ENCODE measurements at places on chromosomes 11 and 22. TPM values are rescaled to one million over a fixed set of nuclear protein-coding genes. Genes with fewer than 3 reads are reported as not detected.

- DNase-seq: no peak
- no peak overlapping the region for H3K4me3 ChIP-seq
- H3K27me3 ChIP-seq: peaks cover 23% of the 10 kb centered on the region
- H3K4me1 ChIP-seq: no peaks in the 10 kb centered on the region
Measured at GRCh38 chr11:2860636-2861035, 24.9 kb downstream of the CDKN1C start.

DNA sequence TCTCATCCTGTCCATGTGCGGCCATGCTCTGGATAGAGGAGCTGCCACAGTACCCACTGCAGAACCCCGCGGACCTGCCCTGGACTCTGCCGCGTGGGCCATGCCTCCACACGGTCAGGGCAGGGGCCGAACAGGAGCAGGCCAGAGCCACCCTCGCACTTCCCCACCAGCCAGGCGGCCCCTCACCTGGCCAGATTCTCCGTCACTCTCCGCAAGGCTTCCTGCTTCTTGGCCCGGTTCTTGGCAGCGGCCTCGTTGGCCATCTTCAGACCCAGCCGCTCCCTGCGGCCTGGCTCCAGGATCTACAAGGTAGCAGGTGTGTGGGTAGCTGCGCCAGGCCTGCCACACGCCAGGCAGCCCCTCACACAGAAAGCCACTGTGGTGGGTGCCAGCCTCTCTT lies 3.8 kb downstream of the TSSK2 start:
- no peaks in the 10 kb centered on the region for H3K27me3 ChIP-seq
- no peak overlapping the region for H3K27ac ChIP-seq
- no peak for DNase-seq
- peaks cover 61% of the 10 kb centered on the region for H3K36me3 ChIP-seq

DNA sequence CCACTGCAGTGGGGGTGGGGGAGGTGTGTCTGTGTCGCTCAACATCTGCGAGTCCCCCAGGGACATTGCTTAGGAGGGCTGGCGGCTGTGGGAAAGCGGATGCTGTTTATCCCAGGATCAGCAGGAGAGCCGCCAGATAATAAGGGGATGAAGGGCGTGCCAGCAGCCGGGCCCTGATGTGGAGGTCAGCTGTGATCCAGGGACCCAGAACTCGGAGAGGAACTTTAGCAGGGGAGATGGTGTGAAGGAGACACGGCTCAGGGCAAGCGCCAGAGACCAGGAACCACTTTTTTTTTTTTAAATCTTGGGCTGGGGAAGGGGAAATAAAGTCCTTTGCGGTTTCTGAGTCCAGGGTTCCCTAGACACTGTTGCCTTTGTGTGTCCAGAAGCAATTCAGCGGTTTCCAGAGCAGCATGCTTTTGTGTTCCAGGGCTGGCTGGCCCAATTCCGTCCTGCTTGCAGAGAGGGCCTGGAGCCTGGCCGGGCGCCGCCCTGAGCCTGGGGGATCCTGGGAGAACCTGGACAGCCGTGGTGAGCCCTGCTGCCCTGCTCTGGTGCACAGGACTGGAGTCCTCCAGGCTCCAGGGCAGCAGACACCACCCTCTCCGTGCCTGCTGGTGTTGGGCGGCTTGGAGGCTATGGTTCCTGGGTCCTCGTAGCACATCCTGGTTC lies at the start of gene GRAMD4:
GRAMD4 (plus strand) TSS at position 557 of the 672 bp plus-strand sequence. CDS start 6,414 bp downstream, outside the sequence.
- no peak within 1 kb of the TSS for H3K4me3 ChIP-seq
- no peak within 1 kb of the TSS for H3K27ac ChIP-seq
- H3K4me1 ChIP-seq: peaks cover 29% of the 10 kb centered on the region

The SPON1 gene
- 18.9 TPM for total RNA-seq

The LMO2 gene
- 0.99 TPM for total RNA-seq

- peak overlapping the region; percentile 95 for H3K4me3 ChIP-seq
- no peaks in the 10 kb centered on the region for H3K27me3 ChIP-seq
- peak overlapping the region; percentile 92 for H3K27ac ChIP-seq
Measured at GRCh38 chr11:62124186-62125113, 639 bp downstream of the INCENP start.

The IRAG1 gene
- not detected for total RNA-seq

- peaks cover 8% of the 10 kb centered on the region for H3K4me1 ChIP-seq
- H3K36me3 ChIP-seq: no peaks in the 10 kb centered on the region
- peak within 1 kb of the TSS; percentile 88 for H3K4me3 ChIP-seq
- H3K27ac ChIP-seq: peak within 1 kb of the TSS; percentile 61
- peak; percentile 93 for DNase-seq
Measured at GRCh38 chr22:21952586-21953571, at the start of gene PPM1F. TSS of gene PPM1F (minus strand) at chr22:21952848. CDS start at chr22:21946048, 6,800 bp downstream.

The FGF4 gene
- not detected for total RNA-seq

DNA sequence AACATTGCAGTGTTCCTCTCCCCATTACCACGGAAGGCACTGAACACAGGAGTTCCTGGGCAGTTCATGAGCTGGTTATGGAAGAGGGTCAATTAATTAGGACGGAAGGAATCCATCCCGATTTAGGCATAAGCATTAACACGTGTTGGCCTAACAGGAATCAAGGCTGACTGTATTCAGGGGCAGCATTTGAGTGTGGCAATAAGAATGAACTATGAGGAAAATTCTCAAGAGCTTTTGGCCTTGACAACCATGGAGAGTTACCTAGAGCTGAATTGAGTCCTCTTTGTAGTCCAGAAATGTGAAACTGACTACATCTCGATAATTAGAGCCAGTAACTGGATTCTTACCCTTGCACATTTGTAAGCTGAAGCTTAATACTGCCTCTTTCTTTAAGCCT lies 82.4 kb upstream of the CRTAM start:
- H3K27me3 ChIP-seq: no peaks in the 10 kb centered on the region
- peaks cover 32% of the 10 kb centered on the region for H3K4me1 ChIP-seq
- H3K27ac ChIP-seq: peak overlapping the region; percentile 75
- DNase-seq: no peak
- no peak overlapping the region for H3K4me3 ChIP-seq
- H3K36me3 ChIP-seq: no peaks in the 10 kb centered on the region

The TRIM29 gene
- total RNA-seq: not detected

- no peak for DNase-seq
- peak overlapping the region; percentile 94 for H3K27ac ChIP-seq
- H3K4me1 ChIP-seq: peaks cover 49% of the 10 kb centered on the region
Measured at GRCh38 chr11:67421430-67422031, 6.1 kb downstream of the CARNS1 start.

GRCh38 chr22:26673486-26673885 lies 16.1 kb downstream of the MIAT start:
- peak overlapping the region; percentile 98 for H3K27ac ChIP-seq
- H3K27me3 ChIP-seq: no peaks in the 10 kb centered on the region
- peak overlapping the region; percentile 94 for H3K4me3 ChIP-seq
- no peaks in the 10 kb centered on the region for H3K36me3 ChIP-seq
- peaks cover 90% of the 10 kb centered on the region for H3K4me1 ChIP-seq

The KCNJ11 gene
- 0.26 TPM for total RNA-seq

The ANO1 gene
- total RNA-seq: not detected

The MS4A3 gene
- total RNA-seq: not detected

DNA sequence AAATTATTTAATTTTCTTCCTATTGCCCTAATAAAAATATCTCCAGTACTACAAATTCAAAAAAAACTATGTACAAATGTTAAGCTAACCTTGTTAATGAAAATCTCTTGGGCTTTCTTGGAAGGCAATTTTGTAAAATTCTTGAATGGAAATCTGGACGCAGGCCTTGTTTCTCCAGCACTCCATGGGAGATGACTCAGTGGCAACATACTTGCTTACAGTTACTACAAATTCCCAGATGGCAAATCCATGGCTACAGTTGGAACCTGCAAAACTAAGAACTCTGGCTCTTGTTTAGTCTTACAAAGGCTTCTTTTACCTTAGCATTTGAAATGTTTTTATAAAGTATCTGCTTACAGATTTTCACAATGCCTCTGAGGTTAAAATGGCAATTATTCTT lies 725.2 kb downstream of the DLG2 start:
- no peaks in the 10 kb centered on the region for H3K36me3 ChIP-seq
- H3K4me3 ChIP-seq: no peak overlapping the region
- H3K27me3 ChIP-seq: no peaks in the 10 kb centered on the region
- H3K27ac ChIP-seq: no peak overlapping the region
- DNase-seq: no peak
